ENCODE measurements at places on chromosomes 12 and 14. TPM values are rescaled to one million over a fixed set of nuclear protein-coding genes. Genes with fewer than 3 reads are reported as not detected.

The TMEM179 gene
- 0.10 TPM for polyA plus RNA-seq

The PZP gene
- polyA plus RNA-seq = not detected

The MYH6 gene
- not detected for polyA plus RNA-seq

The USP44 gene
- 53.9 TPM for polyA plus RNA-seq

Data from AG04450 (cell line).